Fibroblast of upper back skin (primary cell): ENCODE measurements at places on chromosomes 1 and 21.
A peak's percentile ranks its signal among the peaks of the same experiment; 100 is the strongest.

DNA sequence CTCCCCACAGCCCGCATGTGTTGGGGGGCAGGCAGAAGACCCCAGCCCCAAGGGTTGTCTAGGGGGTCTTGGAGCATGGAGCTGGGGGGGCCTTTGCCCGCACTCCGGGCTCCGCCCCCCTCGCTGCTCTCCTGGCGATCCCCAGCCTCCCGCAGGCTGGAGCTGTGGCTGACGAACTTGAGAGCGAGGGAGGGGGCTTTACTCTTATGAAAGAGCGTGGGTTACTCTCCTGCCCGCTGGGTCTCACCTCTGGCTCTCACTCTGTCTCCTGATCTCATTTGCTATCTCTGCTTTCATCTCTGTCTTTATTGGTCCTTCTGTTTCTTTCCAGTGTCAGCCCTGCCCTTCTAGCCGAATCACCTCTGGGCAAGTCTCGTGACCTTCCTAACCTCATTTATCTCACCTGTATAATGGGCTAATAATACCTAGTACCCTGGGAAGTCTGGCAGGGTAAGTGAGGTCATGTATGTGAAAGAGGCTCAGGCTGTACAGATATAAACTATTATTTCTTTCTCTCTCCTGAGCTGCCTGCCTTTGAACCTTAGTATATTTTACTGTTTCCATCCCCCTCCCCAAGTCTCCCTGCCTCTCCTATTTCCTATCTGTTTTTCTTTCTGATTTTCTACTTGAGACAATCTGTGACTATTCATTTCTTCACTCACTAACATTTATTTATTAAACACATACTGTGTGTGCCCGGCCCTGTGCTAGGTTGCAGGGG is 731 bp downstream of the EFNA4 start:
- DNase-seq: no peak

DNA sequence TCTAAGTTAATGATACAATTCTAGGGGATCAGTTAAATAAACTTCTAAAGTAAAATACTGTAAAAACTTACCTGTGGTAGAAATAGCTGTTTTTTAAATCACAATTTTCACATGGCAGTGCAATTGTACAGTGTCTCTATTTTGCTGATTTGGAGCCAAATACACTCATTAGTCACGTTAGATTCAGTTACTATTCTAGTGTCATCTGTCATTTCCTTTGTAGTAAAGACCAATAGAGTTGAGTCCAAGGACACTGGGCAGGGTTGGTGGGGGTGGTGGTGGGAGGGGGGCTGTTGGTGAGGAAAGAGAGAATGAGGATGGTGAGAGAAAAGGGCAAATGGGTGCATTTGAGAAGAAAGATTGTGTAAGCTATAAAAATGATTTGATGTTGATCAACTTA is 33.6 kb downstream of the CD55 start:
- DNase-seq: no peak

GRCh38 chr1:53982763-53983104 is 35.3 kb downstream of the LDLRAD1 start:
- no peak for DNase-seq

DNA sequence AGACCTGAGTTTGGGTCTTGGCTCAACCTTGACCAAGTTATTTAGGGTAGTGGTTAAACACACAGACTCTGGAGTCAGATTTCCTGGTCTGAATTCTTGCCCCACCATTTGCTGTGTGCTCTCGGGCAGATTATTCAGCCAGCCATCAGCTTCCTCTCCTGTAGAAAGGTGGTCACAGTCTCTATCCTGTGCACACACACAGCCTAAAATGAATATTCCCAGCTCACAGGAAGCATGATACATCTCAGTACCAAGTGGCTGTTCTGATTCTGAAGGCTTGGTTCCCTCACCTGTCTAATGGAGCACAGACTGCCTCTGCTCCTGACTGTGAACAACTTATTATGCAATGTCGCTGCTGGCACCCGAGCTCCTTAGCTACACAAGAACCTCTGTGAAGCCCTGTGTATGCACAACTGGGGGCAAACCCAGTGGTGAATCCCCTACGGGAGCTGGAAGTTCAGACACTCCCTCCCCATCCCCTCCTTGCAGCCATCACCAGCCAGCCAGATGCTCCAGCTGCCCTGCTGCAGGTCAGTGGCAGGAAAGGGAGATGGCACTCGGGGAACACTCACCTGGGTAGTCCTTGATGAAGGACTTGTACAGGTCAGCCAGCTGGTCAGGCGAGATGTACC is 13.7 kb downstream of the ENO1 start:
- DNase-seq: no peak

- peak; percentile 41 for DNase-seq
Measured at GRCh38 chr1:40394491-40395172, 21.1 kb downstream of the SMAP2 start.

GRCh38 chr1:155070721-155071569 is 7.4 kb downstream of the EFNA4 start:
- DNase-seq: peak; percentile 54

DNA sequence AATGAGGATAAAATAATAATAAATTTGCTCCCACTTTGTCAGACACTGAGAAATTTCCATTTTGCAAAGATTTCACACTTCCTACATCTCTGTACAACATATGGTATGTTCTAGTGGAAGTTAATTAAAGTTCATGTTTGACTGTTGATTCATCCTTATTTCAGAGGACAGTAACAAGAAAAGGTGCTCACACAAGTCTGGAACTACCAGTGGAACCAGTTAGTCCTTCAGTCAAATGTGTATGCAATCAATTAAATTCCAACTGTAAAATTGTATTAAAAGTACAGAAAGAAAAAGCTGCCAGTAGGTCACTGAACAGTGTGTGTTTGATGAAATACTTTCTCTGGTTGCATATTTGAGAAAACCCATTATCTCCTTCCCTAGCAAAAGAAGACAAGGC is 496.0 kb upstream of the PKN2 start:
- DNase-seq: no peak

GRCh38 chr1:219555031-219555692 is 57.7 kb downstream of the ZC3H11B start:
- peak; percentile 70 for DNase-seq

- DNase-seq: no peak
Measured at GRCh38 chr1:18495635-18496034, 14.9 kb downstream of the KLHDC7A start.

- DNase-seq: no peak
Measured at GRCh38 chr1:185317886-185318310, 855 bp upstream of the IVNS1ABP start.

GRCh38 chr1:65539266-65540131 is 119.0 kb downstream of the LEPR start:
- DNase-seq: peak; percentile 13

DNA sequence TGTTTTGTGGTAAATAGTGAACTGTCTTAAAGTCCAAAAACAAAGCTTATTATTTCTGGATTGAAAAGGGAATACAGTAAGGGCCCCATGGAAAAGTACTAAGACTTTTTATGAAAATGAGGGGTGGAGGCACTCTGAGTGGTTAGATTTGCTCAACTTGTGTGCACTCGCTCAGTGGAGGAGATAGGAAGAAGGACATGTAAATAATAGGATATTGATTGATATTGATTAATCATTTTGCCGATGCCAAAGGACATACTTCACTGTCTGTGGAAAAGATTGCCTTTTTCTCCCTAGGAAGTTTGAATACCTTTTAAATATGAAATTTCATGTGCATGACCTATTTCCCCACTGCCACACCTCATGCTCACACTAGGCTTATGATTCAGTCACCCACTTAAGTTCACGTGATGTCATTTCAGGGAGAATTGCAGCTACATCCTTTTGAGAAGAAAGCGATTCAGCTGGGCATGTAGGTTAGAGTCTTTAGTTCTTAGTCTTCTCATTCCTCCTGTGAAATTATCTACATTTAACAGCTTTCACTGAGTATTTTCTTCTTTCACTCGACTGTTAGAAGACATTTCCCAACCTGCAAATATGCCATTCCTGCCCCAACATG is 5.0 kb downstream of the MTR start:
- DNase-seq: peak; percentile 13

GRCh38 chr21:34080710-34081109 is 7.3 kb downstream of the MRPS6 start:
- no peak for DNase-seq

DNA sequence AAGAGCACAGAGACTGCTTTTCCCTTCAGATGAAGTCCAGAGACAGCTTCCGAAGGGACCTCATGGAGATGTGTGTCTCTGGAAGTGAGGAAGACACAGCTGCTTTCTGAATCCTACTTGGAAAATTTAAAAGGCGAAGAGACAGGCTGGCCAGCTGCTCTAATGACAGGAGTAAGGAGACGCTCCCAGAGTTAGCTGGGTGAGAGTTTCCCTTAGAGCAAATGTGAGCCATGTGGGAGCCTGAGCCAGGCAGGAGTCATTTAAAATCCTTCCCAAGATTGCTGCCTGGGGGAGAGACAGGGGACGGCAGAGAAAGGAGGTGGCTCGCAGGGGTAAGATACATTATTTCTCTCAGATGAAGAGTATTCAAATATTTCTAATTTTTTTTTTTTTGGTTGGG is 53.1 kb downstream of the ZNF326 start:
- no peak for DNase-seq

DNA sequence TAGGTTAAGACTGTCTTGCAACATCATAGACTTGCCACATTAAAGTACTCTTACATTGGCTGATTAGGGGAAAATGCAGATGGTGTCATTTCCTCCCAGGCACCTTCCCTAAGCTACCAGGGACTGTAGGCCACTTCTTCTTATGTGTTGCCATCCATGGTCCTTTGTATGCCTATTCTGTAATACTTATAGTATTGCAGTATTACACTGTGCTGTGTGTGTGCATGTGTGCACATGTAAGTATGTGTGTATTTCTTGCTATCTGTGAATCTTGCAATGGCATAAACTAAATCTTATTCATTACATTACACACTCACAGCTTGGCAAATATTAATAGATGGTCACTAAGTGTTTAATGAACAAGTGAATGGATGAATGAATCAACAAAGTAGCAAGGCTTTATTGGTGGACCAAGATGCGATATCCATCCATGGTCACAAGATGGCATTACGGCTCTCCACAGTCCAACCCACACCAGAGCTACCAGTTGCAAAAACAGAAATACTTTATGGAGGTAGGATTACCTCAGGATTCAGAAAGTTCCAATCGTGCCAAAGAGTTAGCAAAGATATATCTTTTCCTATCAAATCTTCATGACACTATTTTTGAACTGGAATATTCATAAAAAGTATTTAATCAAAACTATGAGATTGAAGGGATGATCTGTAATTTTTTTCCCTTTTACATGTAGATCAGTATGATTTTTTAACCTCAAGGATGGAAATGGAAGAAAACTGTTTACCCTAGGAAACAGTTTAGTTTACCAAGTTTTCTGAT is 160.2 kb downstream of the DENND1B start:
- DNase-seq: peak; percentile 48

GRCh38 chr1:45545019-45545493 is 5.6 kb upstream of the AKR1A1 start:
- no peak for DNase-seq

DNA sequence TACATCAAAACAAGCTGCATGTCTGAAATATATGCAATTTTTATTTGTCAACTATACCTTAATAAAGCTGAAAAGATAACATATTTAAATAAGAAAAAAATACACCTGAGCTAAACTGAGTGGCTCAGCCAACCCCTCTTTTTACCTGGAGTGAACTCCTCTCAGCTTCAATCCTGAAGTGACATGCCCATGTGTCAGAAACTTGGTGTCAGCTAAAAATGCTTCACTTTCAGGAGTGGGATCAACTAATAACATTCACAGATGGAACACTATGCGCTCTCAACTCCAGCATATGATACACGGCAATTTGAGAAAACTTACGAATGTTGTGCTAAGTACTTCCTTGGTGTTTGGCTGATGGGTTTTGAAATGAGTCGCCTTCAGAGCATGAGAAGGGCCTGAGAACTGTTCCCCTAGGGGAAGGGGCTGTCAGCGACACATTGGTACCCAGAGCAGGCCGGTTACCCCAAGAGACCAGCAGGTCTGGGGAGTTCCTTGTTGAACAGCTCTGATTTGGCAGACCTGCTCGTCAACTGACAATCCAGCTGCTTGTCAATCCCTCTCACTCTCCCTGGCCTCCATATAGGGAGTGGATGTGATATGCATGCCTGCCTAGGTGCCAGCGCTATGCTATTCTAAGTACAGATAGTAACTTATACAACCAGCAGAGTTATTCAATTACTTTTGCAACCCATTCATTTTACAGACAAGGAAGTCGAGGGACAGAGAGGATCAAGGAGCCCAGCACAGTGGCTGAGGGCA is 267.7 kb downstream of the PCP4 start:
- no peak for DNase-seq

- peak; percentile 83 for DNase-seq
Measured at GRCh38 chr1:209860293-209860881, 32.6 kb downstream of the UTP25 start.

GRCh38 chr1:34852677-34853217 is 6.8 kb downstream of the SMIM12 start:
- peak; percentile 89 for DNase-seq

- DNase-seq: no peak
Measured at GRCh38 chr1:46592823-46593222, 11.2 kb downstream of the MKNK1 start.

GRCh38 chr1:180849031-180849775 is 63.5 kb upstream of the KIAA1614 start:
- no peak for DNase-seq

GRCh38 chr1:166490437-166490991 is 323.7 kb upstream of the FAM78B start:
- no peak for DNase-seq

- peak; percentile 23 for DNase-seq
Measured at GRCh38 chr1:173333581-173333980, 126.5 kb upstream of the TNFSF4 start.

DNA sequence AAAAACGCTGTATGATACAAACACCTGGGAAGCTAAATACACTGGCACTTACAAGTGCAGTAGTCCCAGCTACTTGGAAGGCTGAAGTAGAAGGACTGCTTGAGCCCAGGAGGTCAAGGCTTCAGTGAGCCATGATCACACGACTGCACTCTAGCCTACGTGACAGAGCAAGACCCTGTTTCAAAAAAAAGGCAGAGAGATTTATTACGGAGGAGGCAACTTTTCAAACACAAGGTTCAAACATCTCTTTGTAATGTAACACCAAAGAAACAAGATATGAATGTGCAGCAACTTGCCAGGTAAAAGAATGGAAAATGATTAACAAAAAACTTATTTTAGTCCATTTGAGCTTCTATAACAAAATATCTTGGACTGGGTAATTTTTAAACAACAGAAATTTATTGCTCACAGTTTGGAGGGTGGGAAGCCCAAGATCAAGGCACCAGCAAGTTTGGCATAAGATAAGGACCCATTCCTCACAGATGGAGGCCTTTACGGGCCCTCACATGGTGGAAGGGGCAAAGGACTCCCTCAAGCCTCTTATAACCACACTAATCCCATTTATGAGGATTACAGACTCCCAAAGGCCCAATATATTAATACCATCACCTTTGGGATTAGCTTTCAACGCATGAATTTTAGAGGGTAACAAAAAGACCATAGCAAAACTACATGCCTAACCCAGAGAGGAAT is 73.3 kb downstream of the EVI5 start:
- DNase-seq: no peak

GRCh38 chr1:156998301-156998700 is 47.2 kb downstream of the ARHGEF11 start:
- no peak for DNase-seq
